WTC11 (cell line): ENCODE measurements at places on chromosomes 3 and 15. TPM values are rescaled to one million over a fixed set of nuclear protein-coding genes. Genes with fewer than 3 reads are reported as not detected.
A peak's percentile ranks its signal among the peaks of the same experiment; 100 is the strongest.

The RBPMS2 gene
- total RNA-seq = 195 to 210 TPM (median 202 TPM) in 3 replicates

- H3K36me3 ChIP-seq = peaks cover 13% of the 10 kb centered on the region
- no peak overlapping the region for H3K4me3 ChIP-seq
- DNase-seq = no peak
- no peak overlapping the region for H3K27ac ChIP-seq
- peaks cover 6% of the 10 kb centered on the region; the same call in 1 of the 2 replicates for H3K4me1 ChIP-seq
Observed at GRCh38 chr3:14506626-14507304, 33.4 kb downstream of the GRIP2 start.

- peaks cover 23% of the 10 kb centered on the region for H3K4me1 ChIP-seq
- no peak overlapping the region for H3K27ac ChIP-seq
- no peaks in the 10 kb centered on the region for H3K27me3 ChIP-seq
- no peak for DNase-seq
- no peaks in the 10 kb centered on the region; the same call in 1 of the 2 replicates for H3K36me3 ChIP-seq
Observed at GRCh38 chr15:70314018-70314354, 216.3 kb upstream of the TLE3 start.

DNA sequence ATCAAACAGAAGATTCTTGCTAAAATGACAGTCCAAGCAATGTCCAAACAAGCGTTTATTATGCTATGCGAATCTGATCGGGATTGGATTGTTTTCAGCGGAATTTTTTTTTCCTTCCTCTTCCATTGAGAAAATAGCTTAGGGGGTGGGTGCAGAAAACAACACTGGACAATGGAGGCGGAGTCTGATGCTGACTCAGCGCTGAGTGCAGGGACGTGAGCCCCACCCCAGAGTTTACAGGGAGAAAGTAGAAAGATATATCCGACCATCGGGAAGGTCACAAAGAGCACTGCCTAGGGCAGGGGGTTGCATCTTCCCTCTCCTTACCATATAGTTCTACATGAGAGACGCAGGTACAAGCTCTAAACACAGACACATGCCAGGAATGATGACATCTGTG, 117.0 kb downstream of the FOXP1 start:
- peaks cover 42% of the 10 kb centered on the region for H3K4me1 ChIP-seq
- H3K27me3 ChIP-seq = no peaks in the 10 kb centered on the region
- no peaks in the 10 kb centered on the region for H3K36me3 ChIP-seq
- no peak for DNase-seq
- H3K27ac ChIP-seq = peak overlapping the region; percentile 41
- no peak overlapping the region for H3K4me3 ChIP-seq
